ENCODE measurements at places on chromosomes 11 and 22. TPM values are rescaled to one million over a fixed set of nuclear protein-coding genes. Genes with fewer than 3 reads are reported as not detected.

DNA sequence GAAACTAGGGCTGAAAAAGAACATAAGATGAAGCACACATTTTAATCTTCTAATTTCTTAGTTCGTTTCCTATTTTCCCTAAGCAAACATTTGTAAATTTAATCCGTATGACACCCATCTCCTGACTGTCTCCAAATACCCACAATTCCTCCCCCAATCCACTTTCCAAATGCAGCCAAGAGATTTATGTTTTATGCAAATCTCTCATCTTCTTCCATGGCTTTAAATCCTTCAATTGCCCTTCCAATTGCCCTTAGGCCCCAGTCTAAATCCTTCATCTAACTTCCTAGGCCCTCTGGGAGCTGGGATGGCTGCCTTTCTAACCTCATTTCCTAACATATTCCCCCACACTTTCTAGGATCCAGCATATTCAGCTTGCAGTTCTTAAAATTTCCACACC, 18.0 kb upstream of the POU2AF1 start:
- no peak for DNase-seq

DNA sequence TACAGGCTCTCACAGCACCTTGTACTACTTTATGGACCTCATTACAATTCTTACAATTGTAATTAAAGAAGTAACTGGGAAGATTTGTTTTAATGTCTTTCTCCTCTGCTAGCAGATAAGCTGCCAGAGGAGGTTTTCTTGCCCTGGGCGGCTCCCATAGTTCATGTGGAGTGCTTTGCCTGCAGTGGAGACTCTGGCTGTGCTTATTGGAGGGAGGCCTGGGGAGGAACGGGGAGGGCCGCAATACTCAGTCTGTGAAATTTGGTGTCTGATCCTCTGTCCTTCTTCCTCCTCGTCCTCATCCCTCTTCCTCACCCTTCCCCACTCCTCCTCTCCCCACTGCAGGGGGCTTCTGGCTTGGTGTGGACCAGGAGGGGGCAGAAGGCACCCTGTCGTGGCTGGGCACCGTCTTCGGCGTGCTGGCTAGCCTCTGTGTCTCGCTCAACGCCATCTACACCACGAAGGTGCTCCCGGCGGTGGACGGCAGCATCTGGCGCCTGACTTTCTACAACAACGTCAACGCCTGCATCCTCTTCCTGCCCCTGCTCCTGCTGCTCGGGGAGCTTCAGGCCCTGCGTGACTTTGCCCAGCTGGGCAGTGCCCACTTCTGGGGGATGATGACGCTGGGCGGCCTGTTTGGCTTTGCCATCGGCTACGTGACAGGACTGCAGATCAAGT, 5.6 kb downstream of the SLC35C1 start:
- no peak for DNase-seq

DNA sequence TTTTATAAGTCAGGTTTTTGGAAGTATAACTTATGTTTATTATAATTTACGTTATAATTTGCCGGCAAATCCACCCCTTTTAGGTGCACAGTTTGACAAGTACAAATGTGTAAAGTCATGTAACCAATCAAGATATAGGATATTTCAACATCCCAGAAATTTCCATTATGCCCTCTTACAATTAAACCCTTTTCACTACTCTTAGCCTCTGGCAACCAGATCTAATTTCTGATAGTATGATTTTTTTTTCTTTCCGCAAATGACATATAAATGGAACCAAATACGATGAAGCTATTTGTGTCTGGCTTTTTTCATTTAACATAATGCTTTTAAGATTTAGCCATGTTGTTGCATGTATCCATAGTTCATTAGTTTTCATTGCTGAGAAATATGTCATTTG, 69.5 kb upstream of the HTATIP2 start:
- DNase-seq: no peak

TPBGL gene
- 0.26 TPM for total RNA-seq

GRCh38 chr11:126639692-126640091, 284.2 kb downstream of the ST3GAL4 start:
- no peak for DNase-seq

CD3D gene
- 10.4 TPM for total RNA-seq

TRPM5 gene
- 0.60 TPM for total RNA-seq

PHLDB1 gene
- total RNA-seq: 93.1 TPM

ROM1 gene
- total RNA-seq: 5.4 TPM

GRCh38 chr11:85595285-85595884, 31.8 kb downstream of the DLG2 start:
- no peak for DNase-seq

KRTAP5-1 gene
- total RNA-seq: not detected

DNA sequence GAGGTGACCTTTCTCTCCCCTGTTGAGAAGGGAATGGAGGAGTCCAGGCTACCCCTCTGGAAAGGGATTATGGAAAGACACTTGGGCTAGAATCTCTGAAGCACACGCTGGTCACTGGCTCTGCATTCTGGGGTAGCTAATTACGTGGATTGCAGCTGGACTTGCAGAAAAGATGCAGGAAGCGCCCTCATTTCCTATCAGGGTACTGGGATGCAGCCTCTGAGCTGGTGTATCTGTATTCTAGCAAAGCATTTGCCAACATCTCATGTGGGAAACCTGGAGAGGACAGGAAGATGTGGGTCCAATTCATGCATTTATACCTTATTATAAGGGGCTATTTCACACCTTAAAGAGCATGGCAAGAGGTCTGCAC, 44.3 kb downstream of the CD82 start:
- DNase-seq: no peak

DNA sequence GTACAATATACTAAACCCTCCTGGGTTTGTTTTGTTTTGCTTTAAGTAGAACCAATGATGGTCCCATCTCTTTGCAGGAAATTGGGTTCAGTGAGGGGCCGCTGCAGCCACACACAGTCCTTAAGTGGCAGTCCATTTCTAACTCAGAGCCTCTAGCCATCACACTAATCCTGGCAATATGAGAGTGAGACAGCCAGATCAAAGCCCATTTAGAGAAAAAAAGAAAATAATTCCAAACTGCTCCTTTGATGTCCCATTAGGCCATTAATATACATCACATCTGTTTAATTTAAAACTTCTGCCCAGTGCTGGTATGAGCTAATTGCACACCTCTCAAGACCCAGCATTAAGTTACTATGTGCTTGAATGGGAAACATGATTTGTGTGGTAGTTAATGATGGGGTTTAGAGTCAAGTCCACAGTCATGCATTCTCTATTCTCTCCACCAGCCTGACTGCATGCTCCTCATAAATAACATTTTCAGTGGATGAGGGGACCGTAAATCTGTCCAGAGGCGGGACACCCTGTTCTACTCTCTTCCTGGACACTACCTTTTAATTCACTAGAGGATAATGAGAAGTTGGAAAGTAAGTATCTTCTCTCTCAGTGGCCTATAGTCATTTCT, 53.8 kb upstream of the BIRC3 start:
- DNase-seq: no peak

CYP2D6 gene
- 2.0 TPM for total RNA-seq

DNA sequence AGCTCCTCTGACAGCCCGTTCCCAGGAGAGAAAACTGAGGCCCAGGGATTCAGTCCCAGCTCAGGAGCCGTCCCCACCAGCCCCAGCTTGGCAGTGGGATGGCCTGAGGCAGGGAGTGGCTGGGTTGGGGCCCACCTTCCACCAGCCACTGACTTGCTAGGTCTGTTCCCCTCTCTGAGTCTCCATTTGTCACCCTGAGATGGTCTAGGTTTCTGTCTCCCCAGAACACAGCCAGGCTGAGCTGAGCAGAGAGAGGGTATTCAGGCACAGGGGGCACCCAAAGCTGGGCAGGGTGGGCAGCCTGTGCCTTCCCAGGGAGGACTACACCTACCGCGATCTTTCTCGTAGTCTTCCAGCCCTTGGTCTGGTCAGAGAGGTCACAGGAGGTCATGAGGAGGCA, 95.7 kb downstream of the PDE2A start:
- no peak for DNase-seq

DNA sequence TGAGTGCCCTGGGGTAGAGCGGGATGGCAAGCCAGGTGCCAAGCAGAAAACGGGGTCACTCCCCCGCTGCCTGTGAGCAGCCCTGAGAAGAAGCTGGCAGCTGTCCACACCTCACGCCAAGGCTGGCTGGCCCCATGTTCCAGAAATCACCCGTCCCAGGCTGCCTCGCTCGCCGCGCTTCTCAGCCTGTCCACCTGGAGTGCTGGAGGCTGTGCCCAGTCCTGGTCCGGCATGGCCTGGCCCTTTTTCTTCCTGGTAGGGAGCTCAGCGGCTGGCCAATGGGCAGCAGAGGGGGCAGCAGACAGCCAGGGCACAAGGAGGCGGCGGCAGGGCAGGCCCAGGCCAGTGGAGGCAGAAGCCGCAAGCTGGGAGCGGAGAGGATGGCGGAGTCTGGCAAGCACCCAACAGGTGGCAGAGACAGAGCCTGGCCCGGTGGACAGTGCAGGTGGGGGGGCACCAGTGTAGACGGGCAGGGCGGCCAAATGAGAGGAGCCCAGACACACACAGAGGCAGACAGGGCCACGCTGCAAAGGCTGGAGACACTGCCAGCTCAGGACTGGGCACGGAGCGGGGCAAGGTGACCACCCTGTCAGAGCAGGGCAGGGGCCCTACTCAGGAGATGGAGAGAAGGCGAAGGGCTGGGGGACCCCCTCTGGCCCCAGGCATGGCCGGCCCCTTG, 37.2 kb upstream of the TH start:
- DNase-seq: peak; percentile 69

- no peak for DNase-seq
Observed at GRCh38 chr22:19757985-19758895, 2.3 kb upstream of the TBX1 start.

DNA sequence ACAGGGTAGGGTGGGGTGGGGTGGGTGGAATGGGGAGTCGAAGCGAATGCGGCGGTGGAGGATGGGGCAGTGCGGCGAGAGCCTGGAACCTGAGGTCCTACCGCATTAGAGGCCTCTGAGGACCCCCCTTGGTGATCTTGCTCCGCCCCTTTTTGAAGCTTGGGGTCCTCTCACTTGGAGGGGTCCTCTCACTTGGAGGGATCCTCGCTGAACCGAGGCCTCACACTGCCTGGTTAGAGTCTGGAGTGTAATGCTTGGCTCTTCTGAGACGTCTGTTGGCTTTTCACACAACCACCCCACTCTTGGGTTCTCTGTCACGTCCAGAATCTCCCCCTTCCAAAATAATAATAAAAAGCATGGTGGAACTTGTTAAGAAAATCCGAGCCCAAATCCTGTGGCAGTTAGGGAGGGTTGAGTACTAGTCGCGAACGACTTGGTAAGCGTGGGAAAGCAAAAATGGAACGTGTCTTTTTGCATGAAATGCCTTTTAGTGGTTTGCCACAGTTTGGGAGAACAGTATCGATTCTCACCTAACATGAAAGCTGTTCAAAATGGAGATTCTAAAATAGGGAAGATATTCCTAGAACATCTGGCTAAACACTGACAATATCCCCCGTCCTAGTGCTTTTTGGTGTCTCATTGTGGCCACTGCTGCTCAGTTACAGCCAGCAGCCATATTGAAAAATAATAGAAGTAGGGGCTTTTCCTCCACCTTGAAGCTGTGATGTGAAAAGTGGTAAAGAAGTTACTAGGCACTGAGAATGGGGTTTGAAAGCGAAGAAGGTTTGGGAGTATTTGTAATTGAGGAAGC, 822 bp downstream of the RBX1 start:
- DNase-seq: no peak

- no peak for DNase-seq
Observed at GRCh38 chr22:46652081-46652846, 32.1 kb downstream of the GRAMD4 start.

MS4A6E gene
- total RNA-seq: not detected

SCGB1D2 gene
- total RNA-seq: not detected

- DNase-seq: no peak
Observed at GRCh38 chr11:86787018-86787536, 13.3 kb upstream of the PRSS23 start.

ROBO4 gene
- total RNA-seq: 16.8 TPM

DNA sequence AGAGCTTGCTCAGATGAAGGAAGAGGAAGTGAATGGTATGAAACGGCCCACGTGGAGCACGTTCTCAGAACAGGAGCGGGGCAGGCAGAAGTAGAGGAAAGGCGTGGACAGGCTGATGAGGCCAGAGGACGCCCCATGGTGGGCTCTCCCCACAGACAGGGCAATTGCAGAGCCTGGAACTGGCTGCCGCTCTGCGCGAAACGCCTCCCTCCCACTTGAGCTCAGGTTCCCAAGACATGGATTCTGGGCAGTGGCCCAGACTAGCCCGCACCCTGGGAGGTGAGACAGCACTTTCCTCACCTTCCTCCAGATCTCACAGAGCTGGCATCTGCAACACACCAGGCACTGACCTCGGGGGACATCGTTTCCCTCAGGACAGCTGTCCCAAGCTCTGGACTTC, 117.6 kb downstream of the PHF21B start:
- no peak for DNase-seq

DNA sequence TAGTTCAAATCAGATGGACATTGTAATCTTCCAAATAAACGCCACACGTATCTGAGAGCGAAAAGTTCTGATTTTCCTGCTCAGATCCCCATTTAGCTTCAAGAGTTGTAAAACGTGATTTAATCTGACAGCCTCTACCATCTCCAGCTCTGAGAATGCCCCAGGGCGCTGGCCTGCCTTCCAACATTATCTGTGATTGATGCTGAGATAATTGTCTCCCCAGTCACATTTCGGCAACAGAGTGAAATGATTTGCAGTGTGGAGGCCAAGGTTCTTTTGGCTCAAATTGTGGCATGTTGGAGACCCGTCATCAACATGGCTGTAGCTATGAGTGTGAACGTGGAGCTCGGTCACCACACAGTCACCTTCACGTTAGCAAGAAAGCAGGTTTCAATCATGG, 283.4 kb downstream of the BRD1 start:
- DNase-seq: no peak

- no peak for DNase-seq
Observed at GRCh38 chr11:60854847-60855725, 664 bp downstream of the PTGDR2 start.

GRCh38 chr11:91795139-91795887, 429.3 kb upstream of the FAT3 start:
- no peak for DNase-seq

All from ureter (tissue), 1 donor.